ENCODE measurements at places on chromosomes 12 and 14.

- DNase-seq, result no peak
These were observed 28.8 kb downstream of the SCARB1 start for GRCh38 chr12:124834822-124835221.

GRCh38 chr12:17097674-17098073 is 491.7 kb upstream of the LMO3 start:
- no peak for DNase-seq

DNA sequence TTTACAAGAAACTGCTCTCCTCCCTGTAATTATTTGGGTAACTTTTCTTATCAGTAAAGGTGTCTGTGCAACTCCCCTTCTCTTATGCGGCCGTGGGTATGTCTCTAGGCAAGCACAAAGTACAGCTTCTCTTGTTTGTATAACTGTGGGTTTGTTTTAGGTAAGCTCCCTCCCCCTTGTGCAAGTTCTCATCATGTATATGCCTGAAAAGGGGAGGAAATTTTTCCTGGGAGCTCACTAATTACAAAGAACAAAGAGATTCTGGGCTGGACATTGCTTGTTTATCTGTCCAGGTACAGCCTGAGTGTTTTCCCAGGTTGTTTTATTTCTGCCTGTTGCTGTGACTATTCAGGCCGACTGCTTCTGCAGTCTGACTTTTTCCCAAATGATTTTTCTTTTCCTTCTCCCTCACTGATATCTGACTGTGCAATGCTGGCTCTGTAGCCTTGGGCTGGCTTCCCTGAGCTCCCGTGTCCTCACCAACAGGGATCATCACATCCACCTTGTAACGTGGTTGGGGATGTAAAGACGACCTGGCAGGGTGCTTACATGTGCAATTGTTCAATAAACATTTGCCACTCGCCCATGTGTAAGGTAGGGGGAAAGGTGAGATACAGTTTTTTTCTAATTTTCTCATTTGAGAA is 916.5 kb downstream of the AACS start:
- DNase-seq, result no peak

GRCh38 chr14:34201909-34202637 is 251.2 kb upstream of the EGLN3 start:
- no peak for DNase-seq

Measured in stimulated activated CD4-positive, alpha-beta T cell treated with anti-CD3 and anti-CD28 coated beads, TNF-alpha, amount 100 ng/mL, for 24 hours (primary cell).